GM04503 (cell line): ENCODE measurements at places on chromosomes 3 and 15.

DNA sequence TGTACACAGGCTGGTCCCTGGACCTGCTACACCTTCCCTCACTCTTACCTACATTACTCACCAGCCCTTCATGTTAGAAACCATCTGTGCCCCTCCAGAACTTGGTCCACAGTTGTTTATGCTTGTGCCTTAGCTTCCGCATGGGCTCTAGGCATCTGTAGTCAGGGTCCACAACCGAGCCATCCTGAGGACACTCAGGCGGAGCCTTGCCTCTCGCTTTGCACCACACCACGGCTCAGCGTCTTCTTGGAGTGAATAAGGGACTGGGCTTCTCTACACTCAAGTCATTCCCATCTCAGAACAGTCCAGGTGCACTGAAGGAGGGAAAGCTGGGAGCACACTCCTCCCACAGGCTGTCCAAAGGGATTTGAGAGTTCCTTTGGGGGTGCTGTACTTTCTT, 97.8 kb downstream of the HMG20A start:
- no peak for DNase-seq

- no peak for DNase-seq
Observed at GRCh38 chr3:186798239-186798874, 7.9 kb downstream of the RFC4 start.

GRCh38 chr3:171770689-171771620, 39.3 kb downstream of the PLD1 start:
- no peak for DNase-seq

GRCh38 chr15:100642213-100642949, 40.0 kb downstream of the ASB7 start:
- no peak for DNase-seq

DNA sequence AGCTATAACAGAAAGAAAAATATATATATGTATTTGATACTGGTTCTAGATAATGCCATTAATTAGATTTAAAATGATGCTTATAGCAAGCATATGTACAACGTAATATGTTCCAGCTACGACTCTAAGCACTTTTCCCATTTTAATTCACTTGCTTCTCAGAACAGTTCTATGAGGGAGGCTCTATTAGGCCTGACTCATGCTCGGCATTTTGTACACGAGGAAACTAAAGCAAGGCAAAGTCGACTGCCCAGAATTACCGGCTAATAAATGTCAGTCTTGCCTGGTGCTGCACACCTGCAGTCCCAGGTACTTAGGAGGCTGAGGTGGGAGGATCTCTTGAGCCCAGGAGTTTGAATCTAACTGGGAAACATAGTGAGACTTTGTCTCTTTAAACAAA, 106.0 kb downstream of the PTPRG start:
- DNase-seq = no peak

DNA sequence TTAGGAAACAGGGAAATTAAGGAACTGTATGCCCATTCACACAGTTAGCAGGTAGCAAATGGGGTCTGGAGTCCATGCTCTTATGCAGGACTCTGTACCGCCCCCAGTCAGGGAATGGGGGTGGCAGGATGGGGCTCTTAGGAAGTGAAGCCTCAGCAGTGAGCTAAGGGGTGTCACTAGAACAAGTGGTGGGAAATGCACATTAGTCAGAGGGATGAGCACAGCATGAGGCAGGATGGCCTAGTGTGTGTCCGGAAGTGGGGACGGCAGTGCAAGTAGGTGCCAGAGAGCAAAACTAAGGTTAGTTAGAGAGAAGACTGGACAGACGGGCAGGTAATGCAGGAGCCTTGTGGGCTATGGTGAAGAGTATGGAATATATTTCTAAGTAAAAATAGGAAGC, 60.7 kb downstream of the ST3GAL6 start:
- no peak for DNase-seq

DNA sequence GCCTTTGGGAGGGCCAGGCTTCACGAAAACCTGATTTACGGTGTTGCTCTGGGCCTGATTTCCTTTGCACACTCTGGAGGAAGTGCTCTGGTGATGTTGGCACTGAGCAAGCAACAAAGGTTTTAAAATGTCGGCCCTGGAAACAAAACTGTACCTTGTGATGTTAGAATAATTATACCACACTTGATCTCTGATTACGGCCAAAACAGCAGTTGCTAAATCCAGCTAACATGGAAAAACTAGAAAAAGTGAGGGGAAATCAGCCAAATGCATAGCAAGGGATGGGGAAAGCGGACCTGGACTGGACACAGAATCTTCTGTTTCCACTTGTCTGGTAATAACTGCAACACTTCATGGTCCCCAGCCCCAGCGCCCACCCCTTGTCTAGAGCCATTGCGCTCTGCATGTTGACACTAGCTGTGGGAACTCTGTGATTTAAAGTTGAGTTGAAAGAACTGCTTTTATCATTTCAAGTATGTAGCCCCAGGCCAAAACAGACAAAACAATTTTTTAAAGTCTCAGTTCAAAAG, 120.1 kb downstream of the VGLL4 start:
- DNase-seq = no peak

- no peak for DNase-seq
Observed at GRCh38 chr3:179227349-179227748, 23.6 kb downstream of the KCNMB3 start.

DNA sequence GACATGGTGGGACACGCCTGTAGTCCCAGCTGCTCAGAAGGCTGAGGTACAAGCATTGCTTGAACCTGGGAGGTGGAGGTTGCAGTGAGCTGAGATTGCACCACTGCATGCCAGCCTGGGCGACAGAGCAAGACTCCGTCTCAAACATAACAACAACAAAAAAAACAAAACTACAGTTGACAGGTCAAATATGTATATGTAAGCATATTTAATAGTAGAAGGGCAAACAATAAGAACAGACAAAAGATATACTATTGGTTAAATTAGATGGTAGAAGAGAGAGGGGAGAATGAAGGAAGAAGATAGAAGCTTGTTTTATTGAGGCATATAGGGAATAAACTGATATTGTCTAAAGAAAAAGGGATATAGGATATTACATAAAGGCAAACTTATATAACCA, 247.1 kb downstream of the KLF13 start:
- no peak for DNase-seq

DNA sequence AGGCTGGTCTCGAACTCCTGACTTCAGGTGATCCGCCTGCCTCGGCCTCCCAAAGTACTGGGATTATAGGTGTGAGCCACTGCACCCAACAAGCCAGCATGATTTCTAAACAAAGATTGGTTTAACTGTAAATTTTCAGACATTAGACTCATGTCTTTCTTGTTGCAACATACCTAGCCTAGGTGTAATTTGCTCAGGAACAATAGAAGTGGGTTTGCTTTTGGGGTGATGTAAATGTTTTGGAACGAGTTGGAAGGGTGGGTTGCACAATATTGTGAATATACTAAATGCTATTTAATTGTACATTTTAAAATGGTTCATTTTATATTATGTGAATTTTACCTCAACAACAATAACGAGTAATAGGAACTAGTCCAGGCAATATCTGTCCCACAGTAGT, 7.1 kb downstream of the CCR4 start:
- DNase-seq = no peak

GRCh38 chr3:30663533-30664241, 57.3 kb downstream of the TGFBR2 start:
- DNase-seq = no peak

DNA sequence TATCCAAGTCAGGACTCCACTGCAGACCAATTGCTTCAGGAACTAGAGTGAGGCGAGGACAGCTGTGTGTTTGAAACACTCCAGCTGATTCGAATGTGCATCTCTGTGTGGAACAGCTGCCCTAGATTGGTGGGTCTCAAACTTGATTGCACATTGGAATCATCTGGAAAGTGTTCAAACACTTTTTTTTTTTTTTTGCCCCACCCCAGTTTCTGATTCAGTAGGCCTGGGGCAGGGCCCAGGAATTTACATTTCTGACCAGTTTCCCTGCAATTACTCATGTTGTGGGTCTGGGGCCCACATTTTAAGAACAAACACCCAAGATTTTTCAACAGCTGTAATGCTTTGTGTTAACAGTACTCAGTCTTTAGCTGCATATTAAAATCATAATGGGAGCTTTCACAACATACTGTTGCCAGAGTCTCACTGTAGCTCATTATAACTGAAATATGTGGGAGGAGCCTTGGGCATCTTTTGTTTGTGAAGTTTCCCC, 156.6 kb downstream of the NR1D2 start:
- no peak for DNase-seq

GRCh38 chr3:107662586-107662985, 139.8 kb downstream of the BBX start:
- no peak for DNase-seq

- no peak for DNase-seq
Observed at GRCh38 chr3:2099028-2099671, 484 bp downstream of the CNTN4 start.

- no peak for DNase-seq
Observed at GRCh38 chr3:117719316-117719926, 1009.8 kb downstream of the TUSC7 start.

GRCh38 chr15:30036036-30036703, 46.6 kb upstream of the GOLGA8J start:
- DNase-seq = no peak

DNA sequence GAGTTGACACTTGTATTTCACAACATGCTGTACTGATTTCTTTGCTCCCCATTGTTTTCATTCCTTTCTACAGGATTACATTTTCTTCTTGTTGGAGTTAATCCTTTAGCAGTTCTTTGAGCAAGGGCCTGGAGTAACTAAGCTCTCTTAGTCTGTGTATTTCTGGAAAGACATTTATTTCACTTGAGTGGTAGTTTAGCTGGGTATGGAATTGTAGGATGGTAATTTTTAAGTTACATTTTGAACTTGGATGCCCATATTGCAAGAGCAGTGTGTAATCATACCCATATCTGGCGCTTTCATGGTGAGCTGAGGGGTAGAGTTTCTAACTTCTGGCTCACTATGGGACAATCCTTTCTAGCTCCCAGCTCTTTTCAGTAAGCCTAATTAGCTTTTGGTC, 74.6 kb downstream of the SLC6A11 start:
- no peak for DNase-seq

DNA sequence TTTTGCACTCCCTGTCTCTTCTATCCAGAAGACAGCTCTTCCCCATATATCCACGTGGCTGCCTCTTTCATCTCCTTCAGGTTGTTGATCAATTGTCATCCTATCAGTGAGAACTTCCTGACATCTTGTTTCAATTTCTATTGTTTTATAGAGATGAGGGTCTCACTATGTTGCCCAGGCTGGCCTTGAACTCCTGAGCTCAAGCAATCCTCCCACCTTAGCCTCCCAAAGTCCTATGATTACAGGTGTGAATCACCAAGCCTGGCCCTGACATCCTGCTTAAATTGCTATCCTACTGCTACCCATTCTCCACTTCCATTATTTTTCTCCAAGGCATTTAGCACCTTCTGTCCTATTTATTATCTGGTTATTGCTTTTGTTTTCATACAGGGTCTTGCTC, 44.9 kb upstream of the IREB2 start:
- DNase-seq = no peak

DNA sequence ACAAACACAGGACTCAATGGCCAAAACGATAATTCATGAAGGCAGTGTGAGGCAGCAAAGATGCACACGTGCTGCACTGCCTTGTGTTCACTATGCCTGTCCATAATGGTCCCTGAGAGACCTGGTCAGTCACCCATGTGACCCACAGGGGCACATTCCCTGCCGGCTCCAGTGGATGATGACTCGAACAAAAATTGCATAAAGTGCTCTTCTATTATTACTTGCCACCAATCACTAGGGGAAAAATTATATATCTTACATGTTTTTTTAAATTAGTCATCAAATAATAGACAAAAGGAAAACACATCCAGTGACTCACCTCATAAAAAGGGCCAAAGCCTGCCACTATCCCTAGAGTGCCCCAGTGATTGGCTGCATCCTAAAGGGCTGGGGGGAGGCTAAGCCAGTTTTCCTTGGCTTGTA, 47.5 kb downstream of the UBP1 start:
- peak; percentile 87 for DNase-seq

GRCh38 chr3:191523148-191523547, 62.2 kb downstream of the PYDC2 start:
- no peak for DNase-seq
